ENCODE measurements at places on chromosomes 16 and 17.

DNA sequence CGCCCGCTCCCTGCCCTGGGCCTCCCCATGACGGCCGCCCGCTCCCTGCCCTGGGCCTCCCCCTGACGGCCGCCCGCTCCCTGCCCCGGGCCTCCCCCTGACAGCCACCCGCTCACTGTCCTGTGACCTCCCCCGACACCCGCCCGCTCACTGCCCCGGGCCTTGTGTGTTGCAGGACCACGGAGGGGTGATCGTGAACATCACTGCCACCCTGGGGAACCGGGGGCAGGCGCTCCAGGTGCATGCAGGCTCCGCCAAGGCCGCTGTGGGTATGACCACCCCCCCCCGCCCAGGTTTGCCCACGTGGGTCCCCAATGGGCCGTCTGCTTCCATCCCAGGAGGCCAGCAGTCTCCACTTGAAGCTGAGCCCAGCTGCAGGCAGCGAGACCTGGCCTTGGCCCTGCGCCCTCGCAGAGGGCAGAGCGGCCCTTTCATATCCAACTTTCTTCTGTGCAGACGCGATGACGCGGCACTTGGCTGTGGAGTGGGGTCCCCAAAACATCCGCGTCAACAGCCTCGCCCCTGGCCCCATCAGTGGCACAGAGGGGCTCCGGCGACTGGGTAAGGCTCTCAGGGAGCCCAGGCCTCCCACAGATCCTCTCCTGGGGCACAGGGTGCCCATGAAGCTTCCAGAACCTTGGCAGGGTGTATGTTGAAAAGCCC lies 9.0 kb downstream of the DECR2 start:
- peaks cover 7% of the 10 kb centered on the region for H3K4me1 ChIP-seq
- H3K27ac ChIP-seq, result no peak overlapping the region
- H3K4me3 ChIP-seq, result no peak overlapping the region
- peaks cover 8% of the 10 kb centered on the region for H3K36me3 ChIP-seq
- DNase-seq, result no peak
- H3K27me3 ChIP-seq, result no peaks in the 10 kb centered on the region

DNA sequence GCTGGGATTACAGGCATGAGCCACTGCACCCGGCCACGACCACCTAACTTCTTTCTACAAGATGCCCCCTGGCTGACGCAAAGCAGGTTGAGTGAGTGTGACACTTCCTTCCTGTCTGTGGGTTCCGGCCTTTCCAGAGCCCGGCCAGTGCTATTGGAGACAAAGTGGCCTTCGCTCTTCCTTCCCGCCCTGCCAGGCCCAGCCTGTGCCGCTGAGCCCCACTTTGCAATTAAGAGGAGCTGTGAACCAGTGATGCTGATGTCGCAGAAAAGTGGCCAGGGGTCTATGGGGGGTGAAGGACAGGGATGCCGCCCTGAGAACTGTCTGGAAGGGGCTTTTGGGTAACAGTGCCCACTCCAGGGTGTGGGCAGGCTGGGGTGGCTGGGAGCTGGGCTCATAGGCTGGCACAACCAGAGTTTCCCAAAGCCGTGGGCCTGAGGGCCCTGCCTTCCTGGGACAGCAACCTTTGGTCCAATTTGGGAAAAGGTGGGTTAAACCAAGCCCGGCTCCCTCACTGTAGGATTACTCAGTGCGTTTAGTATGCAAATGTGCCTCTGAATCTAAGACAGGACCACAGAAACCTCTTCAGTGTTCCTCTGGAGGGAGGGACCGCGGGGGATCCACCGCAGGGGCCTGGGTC lies 174.9 kb downstream of the SEC14L1 start:
- DNase-seq, result no peak
- H3K36me3 ChIP-seq, result no peaks in the 10 kb centered on the region
- H3K4me3 ChIP-seq, result no peak overlapping the region
- H3K27me3 ChIP-seq, result no peaks in the 10 kb centered on the region

DNA sequence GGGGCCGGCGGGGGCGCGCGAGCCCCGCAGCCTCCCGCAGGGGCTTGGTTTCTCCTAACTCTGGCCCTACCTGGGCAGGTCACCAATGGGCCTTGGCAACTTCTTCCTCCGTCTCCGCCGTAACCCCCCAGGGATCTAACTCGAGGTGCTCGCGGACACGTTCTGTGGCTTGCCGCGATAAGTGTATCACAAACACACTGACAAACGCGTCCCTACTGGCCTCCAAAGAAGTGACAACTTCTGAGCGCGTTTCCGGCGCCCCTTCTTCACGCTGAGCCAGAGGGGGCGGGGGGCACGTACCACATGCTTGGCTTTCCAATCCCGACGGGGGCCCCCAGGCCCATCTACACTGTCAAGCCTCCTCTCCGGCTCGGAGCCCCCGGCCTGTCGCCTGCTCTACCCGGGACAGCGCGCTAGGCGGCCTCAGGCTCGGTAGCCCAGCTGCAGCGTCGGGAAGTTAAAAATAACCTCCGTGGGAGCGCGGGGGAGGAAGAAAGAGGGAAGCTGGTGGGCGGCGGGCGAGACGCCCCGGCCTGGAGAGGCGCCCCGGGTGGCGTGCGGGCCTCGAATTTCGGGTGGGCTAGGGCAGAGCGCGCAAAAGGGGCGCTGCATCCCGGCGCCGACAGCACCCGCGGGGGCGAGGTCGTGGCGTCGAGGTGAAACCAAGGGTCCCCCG lies 725 bp upstream of the SPHK1 start:
- peak overlapping the region; percentile 84 for H3K4me3 ChIP-seq
- H3K27ac ChIP-seq, result peak overlapping the region; percentile 73
- DNase-seq, result no peak
- H3K4me1 ChIP-seq, result peaks cover 21% of the 10 kb centered on the region
- H3K27me3 ChIP-seq, result no peaks in the 10 kb centered on the region

DNA sequence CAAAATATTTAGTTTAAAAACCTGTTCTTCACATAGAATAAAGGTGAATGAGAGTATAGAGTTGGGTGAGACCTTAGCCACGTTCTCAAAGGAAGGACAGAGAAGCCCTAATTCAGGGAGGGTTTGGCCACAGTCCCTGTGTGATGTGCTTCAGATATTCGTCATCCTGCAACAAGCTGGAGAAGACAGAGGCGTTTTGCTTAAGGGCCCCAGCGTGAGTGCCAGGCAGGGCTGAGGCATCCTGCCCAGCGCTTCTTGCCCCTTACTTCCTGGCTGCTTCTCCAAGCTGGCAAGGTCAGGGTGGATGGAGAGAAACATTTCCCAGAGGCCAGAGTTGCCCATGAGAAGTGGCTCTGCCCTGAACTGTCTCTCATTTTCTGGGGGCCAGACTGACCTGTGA lies 46.9 kb downstream of the AXIN2 start:
- peaks cover 12% of the 10 kb centered on the region for H3K27me3 ChIP-seq
- no peak for DNase-seq
- no peak overlapping the region for H3K4me3 ChIP-seq
- no peaks in the 10 kb centered on the region for H3K36me3 ChIP-seq

All from osteocyte (in vitro differentiated cells).